Endodermal cell (in vitro differentiated cells): ENCODE measurements at places on chromosomes 11 and 22. TPM values are rescaled to one million over a fixed set of nuclear protein-coding genes. Genes with fewer than 3 reads are reported as not detected.

DNA sequence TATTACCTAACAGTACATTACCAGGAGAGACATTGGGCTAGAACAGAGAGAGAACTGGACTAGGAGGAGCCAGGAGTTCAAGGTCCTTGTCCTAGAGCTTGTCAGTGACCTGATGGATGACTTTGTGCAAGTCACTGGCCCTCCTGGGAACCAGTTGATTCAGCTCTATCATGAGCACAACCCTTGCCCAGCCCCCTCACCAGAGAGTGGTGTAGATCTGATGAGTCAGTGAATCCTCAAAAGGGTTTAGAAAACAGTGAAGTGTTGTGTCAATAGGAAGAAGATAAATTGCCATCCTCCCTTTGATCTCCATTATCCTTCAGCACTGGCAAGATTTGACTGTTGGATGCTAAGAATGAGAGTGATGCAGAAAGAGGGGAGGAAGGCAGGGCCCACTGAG is 24.3 kb downstream of the NEU3 start:
- no peak overlapping the region for H3K4me3 ChIP-seq
- no peaks in the 10 kb centered on the region for H3K4me1 ChIP-seq
- H3K27me3 ChIP-seq: peaks cover 40% of the 10 kb centered on the region

DNA sequence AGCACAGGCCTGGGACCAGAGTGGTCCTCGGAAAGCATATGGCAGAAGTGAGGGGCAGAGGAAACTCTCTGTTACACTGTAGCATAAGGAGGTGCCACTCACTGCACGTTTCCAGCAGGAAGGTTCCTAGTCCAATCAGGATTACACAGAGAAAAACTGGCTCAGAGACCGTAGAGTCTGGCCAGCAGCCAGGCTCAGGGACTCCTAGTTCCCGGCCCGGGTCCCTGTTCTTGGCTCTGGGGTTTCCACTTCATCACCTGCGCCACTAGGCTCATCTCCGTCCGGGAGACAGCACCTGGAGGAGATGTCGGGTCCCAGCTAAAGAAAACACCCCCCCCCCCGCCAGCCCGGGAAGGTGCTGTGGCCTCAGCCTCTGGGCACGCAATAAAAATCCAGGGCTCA is 1.1 kb downstream of the TTLL12 start:
- H3K4me1 ChIP-seq: peaks cover 6% of the 10 kb centered on the region
- peak; percentile 70 for DNase-seq
- H3K27me3 ChIP-seq: no peaks in the 10 kb centered on the region
- H3K36me3 ChIP-seq: no peaks in the 10 kb centered on the region
- peak overlapping the region; percentile 96 for H3K4me3 ChIP-seq
- no peak overlapping the region for H3K27ac ChIP-seq

- no peaks in the 10 kb centered on the region for H3K4me1 ChIP-seq
- peak; percentile 71 for DNase-seq
- no peaks in the 10 kb centered on the region for H3K27me3 ChIP-seq
- no peaks in the 10 kb centered on the region for H3K36me3 ChIP-seq
These were observed 29.4 kb upstream of the CCDC188 start for GRCh38 chr22:20180245-20180630.

DNA sequence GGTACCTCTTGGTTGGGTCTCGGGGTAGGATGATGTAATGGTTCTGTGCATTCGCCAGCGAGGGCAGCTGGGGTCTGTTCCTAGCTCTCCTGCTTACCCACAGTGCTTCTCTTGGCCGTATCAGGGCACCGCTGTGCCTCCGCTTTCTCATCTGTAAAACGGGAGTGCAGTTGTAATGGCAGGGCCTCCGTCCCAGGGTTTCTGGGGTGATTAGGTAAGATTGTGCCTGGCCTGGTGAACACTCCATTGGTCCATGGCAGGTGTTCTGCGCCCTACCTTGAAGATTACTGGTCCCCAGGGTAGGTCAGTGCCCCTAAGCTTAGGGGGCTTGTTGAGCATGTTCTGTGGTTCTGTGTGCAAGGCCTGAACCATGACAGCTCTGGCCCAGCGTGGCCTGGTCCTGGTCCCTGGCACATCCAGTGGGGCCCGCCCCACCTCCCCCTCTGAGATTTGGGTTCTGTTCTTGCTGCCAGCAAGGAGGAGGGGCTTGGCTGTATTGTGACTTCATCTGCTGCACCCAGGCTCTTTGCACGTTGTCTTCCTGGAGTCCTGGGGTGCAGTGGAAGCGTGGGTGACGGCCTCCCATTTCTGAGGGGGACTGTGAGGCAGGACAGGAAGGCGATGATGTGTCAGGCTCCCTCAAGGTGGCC is 4.9 kb downstream of the MYRF start:
- H3K27ac ChIP-seq: no peak overlapping the region
- H3K36me3 ChIP-seq: no peaks in the 10 kb centered on the region
- peaks cover 37% of the 10 kb centered on the region for H3K4me1 ChIP-seq
- H3K4me3 ChIP-seq: no peak overlapping the region
- no peaks in the 10 kb centered on the region for H3K27me3 ChIP-seq

- H3K36me3 ChIP-seq: no peaks in the 10 kb centered on the region
- H3K4me3 ChIP-seq: no peak overlapping the region
- H3K4me1 ChIP-seq: no peaks in the 10 kb centered on the region
- no peak overlapping the region for H3K27ac ChIP-seq
- DNase-seq: peak; percentile 60
These were observed 473.4 kb downstream of the METTL15 start for GRCh38 chr11:28581286-28582242.

Gene OR51B5
- total RNA-seq: 1.1 and 1.8 TPM in 2 replicates

Gene APOC3
- total RNA-seq: not detected in 3 replicates

Gene PRAME
- total RNA-seq: not detected in 2 replicates

Gene EFCAB6
- 1.3 and 2.0 TPM in 2 replicates for total RNA-seq

Gene KRTAP5-11
- total RNA-seq: 2.4 to 5.7 TPM (median 5.4 TPM) in 3 replicates
